ENCODE measurements at places on chromosomes 11 and 22.

DNA sequence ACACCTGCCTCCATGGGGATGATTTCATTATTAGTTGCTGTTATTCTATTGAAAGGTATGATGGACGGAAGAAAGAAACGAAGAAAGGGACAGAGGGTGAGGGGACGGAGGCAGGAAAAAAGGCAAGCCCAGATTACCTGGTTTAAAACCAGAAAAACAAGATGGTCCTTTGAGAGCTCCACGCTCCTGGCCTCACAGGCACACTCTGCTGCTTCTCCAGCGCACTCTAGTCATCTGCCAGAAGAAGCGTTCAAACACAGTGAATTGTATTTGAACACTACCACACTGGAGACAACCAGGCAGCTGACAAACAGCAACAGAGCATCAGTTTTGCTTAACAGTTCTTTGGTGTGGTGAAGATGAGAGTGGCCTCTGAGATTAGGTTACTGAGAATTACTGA, 216.9 kb downstream of the CADM1 start:
- DNase-seq: no peak

DNA sequence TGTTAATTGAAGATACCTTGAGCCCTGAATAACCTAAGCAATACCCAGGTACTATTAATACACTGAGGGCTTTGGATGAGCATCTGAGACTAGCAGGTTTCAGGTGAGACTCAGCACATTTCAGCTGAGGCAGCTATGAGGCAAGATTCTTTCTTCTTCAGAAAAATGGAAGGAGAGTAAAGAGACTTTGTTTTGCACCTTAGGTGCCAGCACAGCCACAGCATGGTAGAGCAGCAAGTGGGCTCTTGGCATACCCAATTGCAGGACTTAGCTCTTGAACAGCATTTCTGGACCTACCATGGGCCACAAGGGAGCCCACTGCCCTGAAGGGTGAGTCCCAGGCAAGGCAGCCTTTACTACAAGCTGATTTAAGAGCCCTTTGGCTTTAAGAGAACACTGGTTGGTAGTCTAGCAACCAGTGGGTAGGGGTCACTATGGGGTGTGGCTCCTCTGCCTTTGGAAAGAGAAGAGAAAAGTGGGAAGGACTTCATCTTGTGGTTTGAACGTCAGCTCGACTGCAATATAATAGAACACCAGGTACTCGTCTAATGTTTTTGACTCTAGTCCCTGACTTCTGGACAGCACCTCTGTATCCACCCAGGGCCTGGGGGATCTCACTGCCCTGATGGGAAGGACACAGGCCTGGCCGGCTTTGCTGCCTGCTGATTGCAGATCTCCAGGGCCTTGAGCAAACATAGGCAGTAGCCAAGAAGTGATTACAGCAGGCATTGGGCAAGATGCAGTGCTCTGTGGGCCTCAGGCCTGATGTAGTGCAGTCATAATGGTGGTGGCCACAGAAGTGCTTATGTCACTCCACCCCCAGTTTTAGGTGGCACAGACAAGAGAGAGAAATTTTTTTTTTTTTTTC, 73.3 kb downstream of the GLYATL1 start:
- no peak for DNase-seq

- peak; percentile 31 for DNase-seq
Observed at GRCh38 chr11:86735451-86736290, 63.3 kb upstream of the ME3 start.

- peak; percentile 15 for DNase-seq
Observed at GRCh38 chr11:12019337-12019736, 10.9 kb upstream of the DKK3 start.

DNA sequence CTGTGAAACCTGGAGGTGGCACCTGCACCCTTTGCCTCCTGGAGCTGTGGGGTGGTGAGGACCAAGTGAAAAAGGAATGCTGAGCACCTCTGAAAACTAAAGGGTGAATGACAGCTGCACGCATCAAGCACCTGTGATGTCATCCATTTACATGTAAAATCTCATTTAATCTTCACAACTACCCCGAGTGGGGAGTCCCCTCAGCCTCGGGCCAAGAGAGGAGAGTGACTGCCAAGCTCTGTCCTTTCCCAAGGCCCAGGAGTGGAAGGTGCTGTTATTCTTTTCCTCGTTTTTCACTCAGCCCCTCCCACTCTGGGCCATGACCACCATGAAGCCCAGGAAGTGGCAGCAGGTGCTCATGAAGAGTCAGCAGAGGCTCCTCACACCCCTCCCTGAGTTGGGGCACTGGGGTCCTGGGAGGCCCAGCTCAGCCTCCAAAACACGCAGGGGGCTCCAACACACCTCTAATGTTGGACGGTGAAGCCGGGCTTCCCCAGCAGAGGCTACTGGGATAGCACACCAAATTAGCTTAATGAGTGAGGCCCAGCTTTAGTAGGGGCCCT, 35.7 kb downstream of the NECTIN1 start:
- no peak for DNase-seq

- no peak for DNase-seq
Observed at GRCh38 chr22:48179571-48180546, 1417.4 kb downstream of the TBC1D22A start.

- no peak for DNase-seq
Observed at GRCh38 chr11:86801364-86801763, 1.0 kb downstream of the PRSS23 start.

DNA sequence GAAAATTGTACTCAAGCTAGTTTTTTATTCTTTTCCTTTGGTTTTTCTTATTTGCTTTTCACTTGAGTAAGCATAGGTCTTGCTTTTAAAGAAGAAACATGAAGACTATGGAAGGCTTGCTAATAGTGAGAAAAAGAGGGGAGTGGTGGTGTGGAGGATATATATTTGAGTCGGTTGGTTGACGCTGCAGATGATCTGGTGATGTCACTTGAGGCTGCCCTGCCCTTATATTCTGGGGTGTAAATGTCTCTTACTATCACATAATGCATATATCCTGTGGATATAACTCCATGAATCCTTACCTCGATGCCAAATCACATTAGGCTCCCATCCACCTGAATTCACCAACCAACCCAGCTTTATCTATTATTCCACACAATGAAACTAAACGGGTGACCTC, 2.9 kb downstream of the GRIA4 start:
- DNase-seq: no peak

- no peak for DNase-seq
Observed at GRCh38 chr11:130602641-130603334, 154.3 kb downstream of the ADAMTS15 start.

DNA sequence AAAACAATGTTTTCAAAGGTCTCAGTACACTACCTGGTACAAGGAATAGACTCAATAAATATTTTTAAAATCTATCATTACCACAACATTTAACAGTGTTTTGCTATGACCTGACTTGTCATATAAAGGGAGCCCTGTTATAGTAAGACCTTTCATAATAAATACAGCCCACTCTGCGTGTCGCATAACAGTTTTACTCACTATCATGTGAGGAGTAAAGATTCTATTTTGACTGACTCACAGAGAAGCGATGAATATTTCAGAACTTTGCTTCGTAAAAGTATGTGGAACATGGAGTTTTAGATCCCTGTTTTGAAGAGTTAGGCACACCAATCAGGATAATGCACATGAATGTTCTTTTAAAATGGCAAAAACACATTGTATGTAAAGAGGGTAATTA, 531.2 kb downstream of the KCNA4 start:
- no peak for DNase-seq

- no peak for DNase-seq
Observed at GRCh38 chr11:1233351-1234053, 10.6 kb downstream of the MUC5B start.

- no peak for DNase-seq
Observed at GRCh38 chr22:38172832-38173640, 8.6 kb downstream of the PLA2G6 start.

- DNase-seq: no peak
Observed at GRCh38 chr11:77384571-77384970, 83.1 kb upstream of the GDPD4 start.

- no peak for DNase-seq
Observed at GRCh38 chr22:24409707-24410106, 17.7 kb upstream of the ADORA2A start.

DNA sequence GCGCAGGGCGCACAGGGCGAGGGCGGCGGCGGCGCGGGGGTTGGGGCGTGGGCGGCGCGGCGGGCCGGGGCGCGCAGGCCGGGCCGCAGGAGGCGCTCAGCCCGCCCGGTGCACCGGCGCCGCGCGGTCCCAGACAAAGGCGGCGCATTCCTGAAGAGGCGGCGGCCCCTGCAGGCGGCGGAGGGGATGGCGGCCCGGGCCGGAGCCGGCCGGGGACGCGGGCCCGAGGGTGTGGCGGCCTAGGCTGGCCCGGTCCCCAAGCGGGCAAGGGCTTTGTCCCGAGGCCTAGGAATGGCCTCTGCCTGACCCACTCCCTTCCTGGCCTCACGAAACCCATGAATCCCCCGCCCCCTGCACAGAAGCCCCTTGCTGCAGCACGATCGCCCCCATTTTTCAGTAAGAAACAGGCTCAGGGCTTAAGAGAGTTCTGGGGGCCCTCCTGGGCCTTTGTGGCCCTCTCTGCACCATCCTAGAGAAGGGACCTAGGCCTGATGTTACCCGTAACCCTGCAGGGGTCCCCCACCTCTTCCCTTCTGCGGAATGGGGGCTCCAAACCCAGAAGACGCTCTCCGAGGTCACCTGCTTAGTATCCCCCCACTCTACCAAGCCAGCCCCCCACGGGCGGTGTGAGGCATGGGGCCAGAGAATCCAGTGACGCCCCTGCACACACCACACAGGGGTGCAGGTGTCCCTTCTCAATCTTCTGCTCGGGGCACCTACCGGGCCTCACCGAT, at the start of gene RTN4R:
TSS of gene RTN4R (minus strand) at position 40 of the 734 bp plus-strand sequence. CDS start 226 bp downstream, outside the sequence.
- DNase-seq: peak; percentile 57

GRCh38 chr11:32154275-32154674, 63.4 kb downstream of the RCN1 start:
- DNase-seq: no peak

GRCh38 chr22:30878516-30879414, 89.8 kb downstream of the MORC2 start:
- no peak for DNase-seq

DNA sequence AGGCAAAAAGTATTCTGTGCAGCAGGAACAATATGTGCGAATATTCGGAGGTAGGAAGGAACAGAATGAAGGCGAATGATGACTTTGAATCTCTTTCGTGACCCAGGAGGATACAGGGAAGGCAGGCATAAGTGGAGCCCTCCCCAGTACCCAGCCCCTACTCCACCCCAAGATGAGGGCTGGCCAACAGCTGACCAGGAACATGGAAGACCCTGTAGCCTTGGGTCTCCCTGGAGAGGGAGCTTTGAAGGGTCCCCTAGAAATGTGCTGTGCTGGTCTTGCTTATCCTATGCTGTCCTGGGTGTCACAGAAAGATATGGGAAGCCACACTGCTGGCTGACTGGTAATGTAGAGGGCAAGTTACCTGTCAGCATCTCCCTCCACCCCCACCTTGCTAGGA, 113.7 kb upstream of the NCAM1 start:
- no peak for DNase-seq

- DNase-seq: no peak
Observed at GRCh38 chr11:86185381-86185750, 59.2 kb upstream of the EED start.

- no peak for DNase-seq
Observed at GRCh38 chr22:27217154-27217553, 559.8 kb downstream of the MIAT start.

- DNase-seq: peak; percentile 61
Observed at GRCh38 chr22:30444632-30445437, 19.3 kb downstream of the MTFP1 start.

DNA sequence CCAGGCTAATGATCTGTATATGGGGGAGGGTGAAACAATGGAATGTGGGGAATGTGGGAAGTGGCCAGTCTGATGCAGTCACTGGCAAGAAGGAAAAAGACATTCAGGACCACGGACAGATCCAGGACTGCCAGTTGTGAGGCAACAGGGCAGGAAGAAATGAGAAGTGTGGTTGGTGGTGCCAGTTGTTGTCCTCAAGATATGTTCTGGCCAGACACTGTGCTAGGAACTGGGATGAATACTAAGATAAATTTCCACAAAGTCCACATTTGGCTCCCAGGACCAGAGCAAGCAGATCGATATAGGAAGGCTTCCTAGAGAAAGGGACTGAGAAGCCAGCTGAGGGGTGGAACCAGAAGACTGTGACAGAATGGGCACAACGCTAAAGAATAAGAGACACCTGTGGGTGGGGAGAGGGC, 6.8 kb upstream of the TPBGL start:
- peak; percentile 38 for DNase-seq

- no peak for DNase-seq
Observed at GRCh38 chr11:11537871-11538270, 83.9 kb downstream of the GALNT18 start.

- no peak for DNase-seq
Observed at GRCh38 chr11:13869398-13869886, 93.1 kb upstream of the SPON1 start.
